ENCODE measurements at places on chromosomes 1 and 21. TPM values are rescaled to one million over a fixed set of nuclear protein-coding genes. Genes with fewer than 3 reads are reported as not detected.
A peak's percentile ranks its signal among the peaks of the same experiment; 100 is the strongest.

- DNase-seq = no peak
- H3K27ac ChIP-seq = peak overlapping the region; percentile 88
- H3K4me1 ChIP-seq = peaks cover 39% of the 10 kb centered on the region
- no peaks in the 10 kb centered on the region for H3K27me3 ChIP-seq
Observed at GRCh38 chr1:145983960-145984830, 12.2 kb downstream of the TXNIP start.

- no peak overlapping the region for H3K4me3 ChIP-seq
- peaks cover 26% of the 10 kb centered on the region for H3K27me3 ChIP-seq
- no peak for DNase-seq
- H3K4me1 ChIP-seq = no peaks in the 10 kb centered on the region
Observed at GRCh38 chr1:93776728-93777127, 95.1 kb upstream of the BCAR3 start.

GRCh38 chr1:96536581-96536980 is 185.0 kb upstream of the PTBP2 start:
- no peaks in the 10 kb centered on the region for H3K4me1 ChIP-seq
- no peaks in the 10 kb centered on the region for H3K27me3 ChIP-seq
- no peaks in the 10 kb centered on the region for H3K36me3 ChIP-seq
- no peak overlapping the region for H3K4me3 ChIP-seq

- peaks cover 59% of the 10 kb centered on the region for H3K4me1 ChIP-seq
- peak overlapping the region; percentile 83 for H3K4me3 ChIP-seq
- DNase-seq = no peak
- H3K27me3 ChIP-seq = peaks cover 8% of the 10 kb centered on the region
- H3K27ac ChIP-seq = peak overlapping the region; percentile 99
- peaks cover 21% of the 10 kb centered on the region for H3K36me3 ChIP-seq
Observed at GRCh38 chr1:52637946-52638345, 5.0 kb downstream of the SHISAL2A start.

DNA sequence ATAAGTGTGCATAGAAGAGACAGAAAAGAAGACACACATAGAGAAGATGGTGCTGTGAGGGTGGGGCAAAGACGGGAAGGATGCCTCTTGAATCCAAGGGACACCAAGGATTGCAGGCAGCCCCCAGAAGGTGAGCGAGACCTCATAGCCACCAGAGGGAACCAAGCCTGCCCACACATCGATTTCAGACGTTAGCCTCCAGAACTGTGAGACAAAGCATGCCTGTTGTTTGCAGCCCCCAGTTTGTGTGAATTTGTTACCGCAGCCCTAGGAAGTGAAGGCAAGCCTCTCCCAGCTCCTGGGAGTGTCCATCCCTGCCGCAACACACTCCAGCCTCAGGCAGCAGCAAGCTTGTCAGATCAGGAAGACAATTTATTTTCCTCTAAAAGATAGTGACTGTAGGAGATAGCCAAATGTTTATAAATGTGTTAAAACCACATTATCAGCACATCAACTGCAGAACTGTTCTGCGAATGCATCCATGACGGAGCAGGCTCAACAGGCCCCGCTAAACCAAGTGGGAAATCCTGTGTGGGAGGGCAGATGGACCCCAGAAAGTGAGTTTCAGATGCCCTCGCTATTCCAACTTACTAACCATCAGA is 543.3 kb downstream of the MATN1 start:
- H3K27me3 ChIP-seq = peaks cover 16% of the 10 kb centered on the region
- H3K4me3 ChIP-seq = no peak overlapping the region
- DNase-seq = peak; percentile 35
- H3K4me1 ChIP-seq = no peaks in the 10 kb centered on the region
- H3K27ac ChIP-seq = no peak overlapping the region

The BSND gene
- total RNA-seq = not detected

The FMO2 gene
- not detected for total RNA-seq

The CA6 gene
- total RNA-seq = 1.3 TPM
